ENCODE measurements at places on chromosomes 12 and 14.
A peak's percentile ranks its signal among the peaks of the same experiment; 100 is the strongest.

DNA sequence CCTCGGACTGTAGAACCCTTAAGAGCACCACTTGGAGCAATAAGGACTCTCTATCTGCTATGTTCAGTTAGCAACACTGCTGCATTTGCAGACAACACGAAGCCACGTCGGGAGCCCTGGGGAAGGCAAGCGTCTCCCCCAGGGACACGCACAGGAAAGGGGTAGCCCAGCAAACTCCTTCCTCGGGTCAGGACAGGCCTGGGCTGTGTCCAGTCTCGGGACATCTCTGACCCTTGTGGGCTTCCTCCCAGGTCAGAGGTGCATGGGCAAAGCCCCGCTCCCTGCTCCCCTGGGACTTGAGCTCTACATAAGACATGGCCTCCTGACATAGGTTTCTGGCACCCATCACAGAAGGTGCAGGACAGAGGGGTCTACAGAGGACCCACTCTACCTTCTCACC lies 119.5 kb downstream of the PIWIL1 start:
- DNase-seq, result no peak

DNA sequence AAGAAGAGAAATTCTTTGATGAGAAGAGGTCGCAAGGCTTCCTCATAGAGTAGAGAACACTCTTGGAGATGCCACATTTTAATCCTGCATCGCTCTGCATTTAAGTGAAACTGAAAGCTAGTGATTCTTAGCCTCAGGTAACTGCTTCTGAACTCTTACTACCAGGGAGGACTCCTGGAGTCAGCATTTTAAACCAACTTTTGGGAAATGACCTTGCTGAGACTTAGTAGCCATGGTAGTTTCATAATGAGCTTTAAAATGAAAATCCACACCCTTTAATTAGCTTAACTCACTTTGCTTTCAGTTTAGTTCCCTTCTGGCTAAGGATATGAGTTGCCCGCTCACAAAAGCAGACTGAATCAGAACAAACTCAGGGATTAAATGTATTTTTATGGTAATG lies 80.3 kb downstream of the SYNE2 start:
- no peak for DNase-seq

GRCh38 chr14:63652406-63652805 lies 10.7 kb upstream of the WDR89 start:
- DNase-seq, result no peak

GRCh38 chr12:86484473-86484872 lies 228.3 kb upstream of the MGAT4C start:
- no peak for DNase-seq

DNA sequence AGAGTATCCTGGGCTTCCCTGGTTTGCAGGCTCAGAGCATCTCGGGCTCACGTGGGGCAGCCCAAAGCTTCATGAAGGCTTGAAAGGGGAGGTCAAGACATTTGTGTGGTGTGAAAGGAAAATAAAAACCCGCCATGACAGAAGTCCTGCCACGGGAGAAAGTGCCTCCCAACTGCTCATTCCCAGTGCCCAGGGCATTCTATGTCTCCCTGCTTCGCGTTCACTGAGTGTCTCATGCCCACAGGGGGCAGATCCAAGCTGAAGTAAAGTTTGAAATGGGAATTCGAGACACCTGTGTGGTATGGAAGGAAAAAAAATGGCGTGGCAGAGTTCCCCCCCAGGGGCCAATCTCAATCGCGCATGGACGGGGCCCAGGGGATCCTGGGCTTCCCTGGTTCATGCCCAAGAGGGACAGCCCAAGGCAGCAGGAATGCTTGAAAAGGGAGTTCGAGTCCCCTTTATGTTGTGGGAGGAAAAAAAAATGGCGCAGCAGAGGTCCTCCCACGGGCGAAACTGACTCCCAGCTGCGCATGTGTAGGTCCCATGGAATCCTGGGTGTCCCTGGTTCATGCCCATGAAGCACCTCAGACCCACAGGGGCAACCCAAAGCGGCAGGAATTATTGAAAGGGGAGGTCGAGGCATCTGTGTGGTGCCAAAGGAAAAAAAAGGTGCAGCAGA lies 576.7 kb downstream of the ALG10 start:
- no peak for DNase-seq

- DNase-seq, result no peak
Measured at GRCh38 chr14:103861413-103862392, 14.3 kb upstream of the PPP1R13B start.

DNA sequence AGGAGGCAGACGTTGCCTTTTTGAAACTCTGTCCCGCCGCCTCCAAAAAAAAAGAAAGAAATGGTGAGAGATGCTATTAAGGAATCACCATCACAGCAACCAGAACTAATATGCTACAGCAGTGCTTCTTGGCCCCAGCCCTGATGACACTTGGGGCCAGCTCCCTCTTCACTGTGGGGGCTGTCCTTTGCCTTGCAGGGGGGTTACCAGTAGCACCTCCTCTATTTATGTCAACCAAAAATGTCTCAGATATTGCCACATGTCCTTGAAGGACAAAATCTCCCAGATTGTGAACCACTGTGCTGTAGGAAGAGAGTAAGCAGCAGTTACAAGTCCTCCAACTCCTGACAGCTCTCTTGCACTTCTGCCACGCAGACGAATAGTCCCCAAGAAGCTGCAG lies 76.4 kb downstream of the LRRC74A start:
- DNase-seq, result no peak

GRCh38 chr12:56162468-56163290 lies 4.5 kb downstream of the MYL6 start:
- DNase-seq, result no peak

DNA sequence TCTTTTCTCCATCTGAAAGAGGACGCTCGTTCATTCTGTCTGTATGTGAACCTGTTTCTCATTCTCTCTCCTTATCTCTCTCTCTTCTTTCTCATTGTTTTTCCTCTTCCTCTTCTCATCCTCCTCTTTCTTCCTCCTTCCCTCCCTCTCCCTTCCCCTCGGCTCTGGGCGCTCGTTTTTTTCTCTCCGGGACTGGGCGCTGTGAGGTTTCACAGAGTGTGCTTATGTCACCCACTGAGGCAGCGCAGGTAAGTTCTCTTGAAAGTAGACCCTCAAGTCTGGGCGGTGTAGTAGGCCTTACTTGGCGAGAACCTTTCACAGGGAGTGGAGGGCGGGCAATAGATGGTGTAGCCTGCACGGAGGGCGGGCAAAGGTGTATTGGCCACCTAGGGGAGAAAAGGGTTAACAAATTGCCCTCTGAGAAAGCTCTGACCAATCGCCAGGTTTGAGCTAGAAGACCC lies 4.5 kb upstream of the SIX1 start:
- no peak for DNase-seq

DNA sequence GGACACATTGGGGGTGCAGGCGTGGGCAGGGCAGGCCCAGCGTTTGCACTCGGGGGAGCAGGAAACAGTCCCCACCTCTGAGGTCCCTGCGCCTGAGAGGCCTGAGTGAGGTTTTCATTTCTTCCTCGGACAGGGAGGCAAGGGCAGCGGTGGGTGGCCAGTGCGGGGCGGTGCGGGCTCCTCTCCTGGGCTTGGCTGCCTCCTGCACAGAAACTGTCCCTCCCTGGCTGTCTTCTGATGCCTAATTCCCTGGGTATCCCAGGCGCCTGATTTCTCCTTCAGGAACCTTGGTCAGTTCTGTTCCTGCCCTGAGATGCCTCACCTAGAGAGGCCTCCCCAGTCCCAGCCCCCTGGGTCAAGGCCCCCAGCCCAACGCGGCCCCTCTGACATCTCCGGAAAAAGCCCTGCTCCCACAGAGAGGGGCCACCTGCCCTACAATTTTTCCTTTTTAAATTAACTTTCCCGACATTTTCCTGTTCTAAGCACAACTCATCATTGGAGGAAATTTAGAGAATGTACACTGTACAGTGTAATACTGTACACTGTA lies 260.3 kb downstream of the ADGRD1 start:
- DNase-seq, result no peak

DNA sequence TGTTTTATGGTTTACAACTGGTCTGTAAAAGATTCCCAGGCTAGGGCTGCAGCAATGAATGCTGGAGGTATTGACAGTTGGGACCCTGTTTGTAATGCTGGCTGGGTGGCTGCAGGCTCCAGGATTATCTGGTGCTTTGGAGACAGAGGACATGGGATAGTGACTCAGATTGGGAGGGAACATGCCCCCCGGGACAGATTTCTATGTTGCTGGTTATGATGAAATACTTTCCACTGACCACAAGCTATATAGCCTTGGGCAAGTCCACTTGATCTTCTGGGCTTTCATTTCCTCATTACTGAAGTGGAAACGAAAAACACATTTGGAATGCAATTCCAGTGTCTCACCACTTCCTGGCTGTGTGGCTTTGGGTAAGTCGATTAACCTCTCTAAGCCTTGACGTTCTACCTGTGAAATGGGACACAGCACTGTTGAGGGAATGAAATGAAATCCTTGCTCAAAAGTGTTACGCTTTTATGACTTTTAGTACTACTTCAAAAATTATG lies 6.3 kb upstream of the TPCN1 start:
- DNase-seq, result peak; percentile 60

- no peak for DNase-seq
Measured at GRCh38 chr14:32224737-32225377, 21.8 kb upstream of the RNU6-8 start.

DNA sequence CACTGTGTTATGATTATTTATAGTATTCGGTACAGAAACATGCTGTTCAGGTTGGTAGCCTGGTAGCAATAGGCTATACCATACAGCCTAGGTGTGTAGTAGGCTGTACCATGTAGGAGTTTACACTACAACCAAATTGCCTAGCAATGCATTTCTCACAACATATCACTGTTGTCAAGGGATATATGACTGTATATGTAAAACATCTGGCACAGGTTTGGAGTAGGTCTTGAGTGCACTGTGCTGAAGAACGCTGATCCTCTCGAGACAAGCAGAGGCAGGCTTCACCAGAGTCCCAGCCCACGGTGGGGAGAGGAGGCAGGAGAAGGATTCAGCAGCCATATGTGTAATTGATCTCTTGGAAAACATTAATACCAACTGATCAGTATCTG lies 15.0 kb upstream of the TBX5 start:
- no peak for DNase-seq

GRCh38 chr12:89098441-89099112 lies 253.7 kb downstream of the DUSP6 start:
- DNase-seq, result no peak

All from stimulated activated naive B cell treated with anti-CD40 and anti-IgM and Interleukin-4, amounts not matched to agents 10 μg/mL and 1 μg/mL and 100 μg/mL, for 72 hours (primary cell).